G401 (cell line): ENCODE measurements at places on chromosomes 12 and 14.

DNA sequence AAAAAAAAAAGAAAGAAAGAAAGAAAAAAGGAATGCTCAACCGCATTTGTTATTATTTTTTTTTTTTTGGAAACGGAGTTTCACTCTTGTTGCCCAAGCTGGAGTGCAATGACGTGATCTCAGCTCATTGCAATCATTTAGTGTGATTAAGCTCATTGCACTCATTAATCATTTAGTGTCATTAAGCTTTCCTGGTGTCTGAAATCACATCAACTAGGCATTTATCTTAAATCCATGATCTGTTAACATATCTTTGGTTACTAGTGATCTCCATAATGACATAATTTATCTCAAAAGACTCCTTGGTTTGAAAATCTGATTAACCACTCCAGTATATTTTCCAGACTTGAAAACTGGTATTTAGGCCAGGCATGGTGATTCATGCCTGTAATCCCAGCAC, 26.3 kb downstream of the ETFBKMT start:
- DNase-seq: no peak

DNA sequence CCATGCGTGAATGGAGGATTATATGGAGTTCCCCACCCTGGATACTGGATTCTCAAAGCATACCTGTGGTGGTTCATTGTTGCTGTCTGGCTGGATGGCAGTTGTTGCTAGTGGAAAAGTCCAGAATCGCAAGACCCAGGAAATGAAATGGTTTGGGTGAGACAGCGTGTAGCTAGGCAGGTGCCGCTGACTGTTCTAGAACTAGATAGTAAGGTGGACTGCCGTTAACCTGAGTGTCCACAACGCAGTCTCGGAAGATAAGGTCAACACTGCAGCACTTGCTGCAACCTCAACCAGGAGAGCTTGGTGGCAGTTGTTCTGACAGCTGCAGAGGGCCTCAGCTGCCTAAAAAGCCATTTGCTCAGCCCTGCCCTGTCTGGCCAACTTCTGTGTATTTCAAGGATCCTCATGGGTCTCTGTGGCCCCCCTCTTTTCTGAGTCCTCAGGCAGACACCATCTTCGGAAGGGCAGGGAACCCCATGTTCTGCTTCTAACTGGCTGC, 15.5 kb upstream of the IRF2BPL start:
- no peak for DNase-seq

DNA sequence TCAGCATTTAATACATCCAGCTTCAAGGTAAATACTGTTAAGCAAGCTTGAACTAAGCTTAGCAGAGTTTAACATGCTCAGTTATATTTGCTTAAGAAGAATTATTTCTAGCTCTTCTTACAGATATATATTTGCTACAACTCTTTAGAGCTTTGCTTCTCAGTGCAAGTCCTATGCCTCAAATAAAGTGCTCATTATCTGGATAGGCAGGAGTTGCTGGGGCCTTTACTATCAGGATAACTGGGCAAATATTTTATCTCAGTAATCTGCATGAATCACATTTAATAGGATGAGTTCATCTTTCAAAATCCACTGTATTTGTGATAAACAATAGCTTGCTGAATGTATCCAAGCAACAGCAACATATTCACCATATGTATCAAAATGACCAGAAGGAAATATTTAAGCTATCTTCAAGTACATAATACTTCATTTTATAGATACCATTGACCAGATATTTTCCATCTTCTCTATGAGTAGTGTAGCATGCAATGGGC, 187.6 kb downstream of the NOVA1 start:
- DNase-seq: no peak

DNA sequence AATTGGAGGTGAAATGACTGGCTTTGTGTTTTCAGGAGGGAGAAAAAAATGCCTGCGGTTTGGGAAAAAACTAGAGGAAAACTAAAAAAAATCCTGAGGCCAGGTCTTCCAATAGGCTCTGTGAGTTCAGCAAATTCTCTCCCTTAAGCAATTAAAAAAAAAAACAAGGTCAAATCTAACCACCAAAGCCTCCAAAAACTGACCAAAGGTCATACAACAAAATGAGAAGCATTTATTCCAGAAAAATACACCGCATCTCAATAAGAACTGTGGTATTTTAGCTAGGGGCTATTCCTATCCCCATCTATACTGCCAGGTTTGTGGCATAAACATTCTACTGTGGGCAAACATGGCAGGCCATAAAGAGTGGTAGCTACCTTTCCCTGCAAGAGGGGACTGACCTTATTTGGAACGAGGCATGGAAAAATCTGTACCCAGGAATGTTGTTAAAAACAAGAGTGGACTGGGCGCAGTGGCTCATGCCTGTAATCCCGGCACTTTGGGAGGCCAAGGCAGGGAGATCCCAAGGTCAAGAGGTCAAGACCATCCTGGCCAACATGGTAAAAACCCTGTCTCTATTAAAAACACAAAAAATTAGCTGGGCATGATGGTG, 60.0 kb downstream of the LRP6 start:
- DNase-seq: no peak

DNA sequence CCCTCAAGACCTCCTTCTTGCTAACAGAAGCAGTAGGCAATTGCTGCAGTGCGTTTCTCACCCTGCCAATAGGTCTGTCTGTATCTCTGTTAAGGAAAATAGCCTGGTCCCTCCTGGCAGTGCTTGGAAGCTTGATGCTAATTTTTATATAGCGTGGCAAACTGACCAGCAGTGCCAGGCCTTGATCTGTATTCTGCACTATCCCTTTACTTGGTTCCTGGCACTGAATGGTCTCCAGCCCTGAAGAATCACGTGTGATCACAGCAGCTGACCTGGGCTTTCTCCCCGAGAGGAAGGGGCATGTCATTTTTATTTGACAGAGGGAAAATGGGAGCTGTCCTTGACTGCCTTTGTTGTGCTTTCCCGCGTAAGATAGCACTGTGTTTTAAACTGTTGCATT, 48.7 kb upstream of the TRAF3 start:
- no peak for DNase-seq

GRCh38 chr12:111436811-111437210, 31.1 kb downstream of the SH2B3 start:
- DNase-seq: no peak

GRCh38 chr12:65004270-65004669, 116.8 kb downstream of the WIF1 start:
- DNase-seq: no peak

DNA sequence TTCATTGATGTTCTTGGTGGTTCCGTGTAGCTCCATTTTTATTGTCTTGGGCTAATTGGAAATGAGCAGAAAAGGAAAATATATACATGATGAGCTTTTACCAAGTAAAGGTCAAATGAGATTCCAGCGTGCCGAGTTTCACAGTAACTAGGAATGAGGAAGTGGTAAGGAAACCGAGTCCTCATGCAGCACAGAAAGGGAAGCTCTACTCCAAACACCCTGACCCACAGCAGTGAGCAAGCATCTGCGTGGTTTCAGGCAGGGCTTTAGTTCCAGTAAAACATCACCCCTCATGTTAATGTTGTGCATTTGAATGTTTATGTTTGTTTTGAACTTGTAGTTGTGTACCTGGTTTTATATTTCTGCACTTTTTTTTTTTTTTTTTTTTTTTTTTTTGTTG, 208.0 kb downstream of the SLC41A2 start:
- DNase-seq: no peak
